ENCODE measurements at places on chromosomes 11 and 22. TPM values are rescaled to one million over a fixed set of nuclear protein-coding genes. Genes with fewer than 3 reads are reported as not detected.

GRCh38 chr11:67611165-67611564 lies 4.4 kb downstream of the NDUFV1 start:
- DNase-seq: no peak

GRCh38 chr22:20065896-20066616 lies 14.0 kb upstream of the DGCR8 start:
- no peak for DNase-seq

RFPL2 gene
- 1.2 TPM for total RNA-seq

- DNase-seq: no peak
These were observed 2.5 kb upstream of the SEPTIN3 start for GRCh38 chr22:41966607-41967240.

DNA sequence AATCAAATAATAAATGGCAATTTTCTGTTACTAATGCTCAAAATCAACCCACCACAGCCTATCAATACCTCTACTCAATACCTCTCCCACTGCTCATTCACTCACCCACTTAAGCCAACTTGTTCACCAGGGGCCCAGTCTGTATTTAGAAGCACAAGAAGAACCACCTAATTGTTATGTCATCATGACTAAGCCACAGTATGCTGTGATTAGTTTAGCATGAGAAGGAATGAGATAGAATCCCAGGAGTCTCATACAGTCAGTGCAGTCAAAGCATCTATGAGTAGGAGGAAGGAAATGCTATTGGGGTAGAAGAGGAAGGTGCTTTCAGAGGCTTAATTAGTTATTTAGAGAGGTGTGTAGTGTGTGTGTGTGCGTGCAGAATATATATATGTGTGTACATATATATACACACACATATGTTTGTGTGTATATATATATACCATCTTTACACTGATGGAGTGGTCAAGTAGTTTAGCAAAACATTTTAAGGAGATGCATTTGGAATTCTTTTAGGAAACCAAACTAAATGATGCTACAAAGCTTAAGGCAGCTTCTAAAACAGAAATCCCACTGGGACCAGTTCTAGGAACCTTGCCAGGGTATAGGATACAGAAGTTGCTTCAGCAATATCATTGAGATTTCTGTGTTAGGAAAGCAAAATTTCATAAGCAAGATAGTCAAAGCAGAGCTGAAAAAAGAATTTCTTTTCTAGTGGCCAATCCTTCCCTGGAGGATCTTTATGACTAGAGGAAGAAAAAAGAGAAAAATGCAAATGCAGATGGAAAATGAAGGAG lies 27.5 kb downstream of the KCNA4 start:
- DNase-seq: no peak

- no peak for DNase-seq
These were observed 47.3 kb downstream of the RDX start for GRCh38 chr11:110249066-110249465.

DNA sequence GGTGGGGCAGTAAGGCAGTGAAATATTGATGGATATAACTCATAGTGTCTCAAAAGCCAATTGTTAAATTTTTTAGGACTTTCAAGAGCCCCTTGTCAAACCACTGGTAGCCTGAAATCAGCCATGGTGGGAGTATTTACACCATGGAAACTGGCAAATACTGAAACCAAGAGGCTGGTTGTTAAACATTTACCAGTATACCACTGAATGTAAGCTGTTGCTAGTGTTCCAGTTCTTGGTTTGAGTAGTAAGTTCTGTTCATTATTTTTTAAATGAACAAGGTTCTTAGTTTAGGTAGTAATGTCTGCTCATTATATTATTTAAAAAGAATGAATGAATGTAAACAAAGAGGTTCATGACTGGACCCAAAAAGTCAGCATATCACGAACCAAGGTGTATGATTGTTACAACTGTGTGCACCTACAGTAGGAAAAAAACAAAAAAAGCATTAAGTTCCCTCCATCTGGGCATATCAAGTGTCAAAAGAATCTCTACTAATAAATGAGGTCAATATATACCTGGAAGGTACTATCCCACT lies 4.5 kb upstream of the EIF3F start:
- no peak for DNase-seq

MUC2 gene
- total RNA-seq: not detected

DNA sequence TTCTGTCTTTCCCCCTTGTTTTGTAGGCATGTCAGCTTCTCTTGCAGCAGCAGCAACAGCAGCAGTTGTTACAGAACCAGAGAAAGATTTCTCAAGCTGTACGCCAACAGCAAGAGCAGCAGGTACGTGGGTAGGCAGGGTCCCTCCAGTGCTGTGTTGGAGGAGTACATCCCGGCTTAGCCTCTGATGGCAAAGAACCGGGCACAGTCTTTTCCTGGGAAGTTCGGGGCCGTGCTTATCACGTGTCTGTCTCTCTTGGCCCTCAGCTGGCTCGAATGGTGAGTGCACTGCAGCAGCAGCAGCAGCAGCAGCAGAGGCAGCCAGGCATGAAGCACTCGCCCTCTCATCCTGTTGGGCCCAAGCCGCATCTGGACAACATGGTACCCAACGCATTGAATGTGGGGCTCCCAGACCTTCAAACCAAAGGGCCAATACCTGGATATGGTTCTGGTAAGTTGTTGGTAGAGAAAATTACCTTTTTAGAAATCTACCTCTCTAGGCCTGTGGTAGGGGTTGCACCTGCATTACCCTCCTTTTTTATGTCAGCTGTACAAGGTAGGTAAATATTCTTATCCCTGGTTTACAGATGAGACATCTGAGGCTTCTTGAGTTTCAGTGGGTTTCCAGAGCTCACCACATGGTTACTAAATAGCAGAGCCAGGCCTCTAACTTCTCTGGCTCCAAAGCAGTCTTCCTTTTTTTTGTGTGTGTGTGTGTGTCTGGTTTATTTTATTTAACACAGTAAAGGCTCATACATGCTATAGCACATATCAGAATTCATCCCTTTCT lies 45.2 kb upstream of the ADSL start:
- DNase-seq: no peak

DNA sequence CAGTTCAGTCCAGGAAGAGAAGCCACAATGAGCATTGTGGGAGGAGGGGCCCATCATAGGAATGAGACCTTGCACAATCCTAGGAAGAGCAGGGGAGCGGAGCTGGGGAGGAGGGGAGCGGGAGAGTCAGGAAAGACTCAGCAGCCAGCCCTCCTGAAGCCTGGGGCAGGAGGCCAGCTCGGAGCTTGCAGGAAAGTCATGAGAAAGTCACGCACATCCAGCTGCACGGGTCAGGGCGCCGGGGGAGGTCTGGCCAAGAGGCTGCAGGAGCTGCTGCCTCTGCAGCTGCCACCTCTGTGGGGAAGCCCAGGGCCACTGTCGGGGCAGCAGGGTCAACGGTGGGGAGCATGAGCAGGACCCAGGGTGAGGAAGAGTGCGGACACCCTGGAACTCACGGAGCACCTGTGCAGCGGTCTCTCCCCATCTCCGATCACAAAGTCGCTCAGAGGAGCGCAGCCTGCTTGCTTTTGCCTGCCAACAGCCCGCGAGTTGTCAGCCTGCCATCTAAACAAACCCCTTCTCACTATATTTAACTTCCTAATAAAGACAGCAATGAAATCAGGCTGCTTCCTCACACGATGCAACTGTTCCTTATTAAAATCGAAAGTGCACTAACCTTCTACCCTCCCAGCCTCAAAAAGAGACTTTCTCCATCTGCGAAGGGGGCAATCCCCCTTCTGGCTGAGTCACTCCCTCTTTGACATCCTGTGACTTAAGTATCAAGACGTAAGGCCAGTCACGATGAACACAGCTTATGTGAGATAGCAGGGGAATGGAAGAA lies 52.9 kb upstream of the RTL6 start:
- DNase-seq: no peak

UBQLNL gene
- total RNA-seq: under 0.01 TPM

DNA sequence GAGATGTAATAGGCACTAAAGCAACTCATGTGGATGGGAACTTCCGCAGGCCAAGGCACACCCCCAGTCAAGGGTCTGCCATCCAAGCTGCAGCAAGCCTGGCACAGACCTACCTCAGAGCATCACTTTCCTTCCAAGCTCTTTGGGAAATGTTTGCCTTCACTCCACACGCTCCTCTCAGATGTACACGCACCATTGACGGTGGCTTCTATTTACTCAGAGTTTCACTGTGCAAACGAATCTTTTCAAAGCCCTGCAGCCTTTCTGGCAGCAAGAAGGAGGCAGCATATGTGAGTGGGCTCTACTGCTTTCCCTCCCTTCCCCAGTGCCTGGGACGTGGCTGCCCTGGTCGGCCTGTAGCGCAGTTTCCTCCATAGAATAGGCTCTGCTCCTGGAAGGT lies 60.9 kb upstream of the USP47 start:
- no peak for DNase-seq

GRCh38 chr22:23164091-23164490 lies 16.2 kb upstream of the BCR start:
- DNase-seq: no peak

MS4A4E gene
- total RNA-seq: not detected

OR4D5 gene
- total RNA-seq: under 0.01 TPM

KRTAP5-9 gene
- not detected for total RNA-seq

- DNase-seq: no peak
These were observed 25.9 kb downstream of the IGLL1 start for GRCh38 chr22:23553924-23554870.

MMP7 gene
- not detected for total RNA-seq

IL10RA gene
- total RNA-seq: 2.0 TPM

LRRC74B gene
- total RNA-seq: under 0.01 TPM

DNA sequence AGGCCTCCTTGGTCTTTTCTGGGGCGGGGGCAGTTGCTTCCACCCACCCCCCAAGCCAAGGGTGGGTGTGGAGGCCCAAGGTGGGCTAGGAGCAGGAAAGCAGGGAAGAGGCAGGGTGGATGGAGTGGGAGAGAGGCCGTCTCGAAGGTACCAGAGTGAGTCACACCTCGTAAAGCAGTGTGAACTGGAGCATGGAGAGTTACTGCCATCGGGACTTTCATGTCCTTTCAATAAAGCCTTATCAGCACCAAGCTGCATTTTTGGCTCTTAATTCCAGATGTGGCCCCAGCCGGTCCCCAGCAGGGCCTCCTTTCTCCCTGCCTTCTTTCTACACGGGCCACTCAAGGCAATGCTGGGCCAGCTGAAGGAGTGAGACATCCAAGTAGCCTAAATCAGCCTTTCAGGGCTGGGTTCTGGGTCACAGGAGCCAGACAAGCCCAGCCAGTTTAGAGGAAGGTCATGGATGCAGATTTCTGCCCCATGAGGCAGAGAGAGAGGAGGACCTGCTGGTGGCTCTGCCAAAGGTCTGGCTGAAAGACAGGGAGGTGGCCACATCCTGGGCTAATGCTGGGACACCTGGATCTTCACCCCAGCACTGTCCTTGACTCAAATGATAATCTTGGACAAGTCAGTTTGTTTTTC lies 59.0 kb upstream of the CD82 start:
- no peak for DNase-seq

- no peak for DNase-seq
These were observed 12.1 kb downstream of the CCDC87 start for GRCh38 chr11:66580803-66581202.

DNA sequence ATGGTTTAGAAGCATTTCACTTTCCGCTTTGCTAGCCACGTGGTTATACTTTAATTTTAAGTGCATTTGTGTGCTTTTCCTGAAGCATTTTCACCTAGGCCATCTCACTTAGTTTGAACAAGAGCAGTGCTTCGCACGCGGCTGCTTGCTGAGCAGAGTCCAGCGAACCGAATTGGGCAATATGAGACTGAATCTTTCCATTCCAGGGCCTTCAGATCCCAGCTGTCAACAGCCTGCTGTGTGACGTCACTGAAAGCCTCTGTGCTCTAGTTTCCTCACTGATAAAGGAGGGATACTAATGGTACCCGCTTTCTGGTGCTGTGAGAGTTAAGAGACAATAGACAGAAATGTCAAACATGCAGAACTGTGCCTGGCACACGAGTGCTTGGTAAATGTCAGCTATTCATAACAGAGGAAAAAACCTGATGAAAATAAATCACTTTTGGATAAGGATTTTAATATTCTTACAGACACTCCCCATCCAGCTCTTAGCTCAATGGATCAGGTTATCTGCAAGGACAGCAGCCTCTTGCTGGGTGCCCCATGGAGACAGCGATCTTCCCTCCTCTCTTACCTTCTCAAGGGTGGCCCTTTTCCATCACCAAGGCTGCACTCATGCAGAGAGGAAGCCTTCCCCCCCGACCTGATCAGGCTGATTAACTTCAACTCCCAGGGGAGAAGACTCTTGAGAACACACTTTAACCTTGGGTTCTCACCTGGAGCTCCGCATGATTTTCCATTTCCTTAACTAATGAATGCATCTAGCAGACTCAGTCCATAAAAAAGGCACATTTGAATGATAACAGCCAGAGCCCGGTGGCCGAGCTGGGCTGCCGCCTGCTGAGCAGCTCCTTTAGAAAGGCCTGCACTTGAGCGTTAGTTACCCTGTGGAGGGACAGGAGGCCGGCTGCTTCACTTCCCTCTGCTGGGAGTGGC lies 3.5 kb upstream of the GLB1L3 start:
- DNase-seq: no peak

ELP4 gene
- total RNA-seq: 22.4 TPM

DNA sequence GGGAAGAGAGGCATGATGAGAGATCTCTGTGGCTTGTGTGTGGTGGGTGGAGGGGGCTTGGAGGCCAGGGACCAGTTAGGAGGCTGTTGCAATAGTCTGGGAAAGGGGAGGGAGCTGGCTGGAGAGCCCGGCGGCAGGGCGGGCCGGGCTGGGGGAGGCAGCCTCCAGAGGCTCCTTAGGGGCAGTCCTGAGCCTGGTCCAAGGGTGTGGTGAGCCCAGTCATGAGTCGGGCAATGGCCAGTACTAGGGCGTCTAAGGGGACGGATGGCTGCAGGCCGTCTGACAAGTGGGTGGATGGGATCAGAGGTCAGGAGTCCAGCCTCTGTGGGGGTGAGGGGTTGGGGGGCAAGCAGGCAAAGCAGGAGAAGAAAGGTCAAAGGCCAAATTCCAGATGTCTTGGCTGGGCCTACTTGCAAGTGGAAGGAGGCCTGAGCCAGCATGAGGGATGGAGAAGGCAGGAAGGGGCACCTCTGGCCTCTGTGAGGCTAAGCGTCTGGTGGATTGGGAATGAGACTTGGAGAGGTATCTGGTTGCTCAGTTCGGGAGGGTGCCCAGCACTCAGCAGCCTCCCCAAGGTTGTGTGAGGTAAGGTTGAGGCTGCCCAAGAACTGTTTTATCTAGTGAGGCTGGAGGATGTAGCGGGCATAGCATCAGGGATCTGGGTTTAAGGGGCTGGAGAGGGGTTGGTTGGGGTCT lies 6.0 kb upstream of the CD248 start:
- DNase-seq: no peak

DNA sequence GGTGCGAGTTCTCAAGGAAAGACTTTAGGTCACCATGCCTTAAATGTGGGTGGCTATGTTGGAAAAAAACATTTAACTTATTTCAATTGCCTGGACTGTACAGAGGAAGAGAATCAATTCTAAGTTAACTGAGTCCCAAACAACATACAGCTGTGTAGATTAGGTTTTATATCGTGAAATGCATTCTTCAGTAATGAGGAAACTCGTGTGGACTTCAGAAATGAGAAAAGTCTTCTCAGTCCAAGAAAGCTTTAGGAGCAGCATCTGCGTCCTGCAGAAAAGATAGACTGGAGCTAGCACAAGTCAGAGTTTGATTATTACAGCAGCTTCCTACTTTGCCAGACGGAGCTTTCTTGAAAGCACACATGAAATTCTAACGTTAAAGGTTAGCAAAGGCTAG lies 673.0 kb downstream of the OPCML start:
- no peak for DNase-seq

CHADL gene
- total RNA-seq: 1.6 TPM

FTH1 gene
- total RNA-seq: 254 TPM

GRCh38 chr22:40014667-40015248 lies 20.0 kb downstream of the FAM83F start:
- DNase-seq: no peak

RBMXL2 gene
- not detected for total RNA-seq

- no peak for DNase-seq
These were observed 27.1 kb downstream of the MYEOV start for GRCh38 chr11:69320756-69321741.

UBQLN3 gene
- under 0.01 TPM for total RNA-seq

GRCh38 chr11:11618973-11619435 lies 2.8 kb downstream of the GALNT18 start:
- DNase-seq: no peak
